Stimulated activated CD4-positive, alpha-beta T cell treated with anti-CD3 and anti-CD28 coated beads, Interleukin-2, amount 100 ng/mL, for 24 hours (primary cell): ENCODE measurements at places on chromosomes 2 and 18.

DNA sequence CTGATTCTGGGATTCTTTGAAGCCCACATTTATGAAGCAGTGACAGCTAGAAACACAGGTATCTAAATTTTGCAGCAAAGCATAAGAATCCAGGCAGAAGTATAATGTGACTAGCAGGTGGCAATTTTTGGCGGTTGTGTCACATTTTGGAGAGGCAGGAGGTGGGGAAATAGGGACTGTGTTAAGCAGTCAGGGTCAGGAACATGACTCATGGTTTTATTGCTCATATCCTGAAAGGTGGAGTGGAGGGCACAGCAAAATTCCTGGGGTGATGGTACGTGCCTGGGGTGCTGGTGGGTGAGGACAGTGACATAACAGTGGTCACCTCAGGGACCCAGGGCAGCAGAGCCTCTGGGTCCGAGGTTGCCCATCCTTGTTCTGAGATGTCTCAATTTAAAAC is 63.5 kb upstream of the TTN start:
- no peak for DNase-seq

DNA sequence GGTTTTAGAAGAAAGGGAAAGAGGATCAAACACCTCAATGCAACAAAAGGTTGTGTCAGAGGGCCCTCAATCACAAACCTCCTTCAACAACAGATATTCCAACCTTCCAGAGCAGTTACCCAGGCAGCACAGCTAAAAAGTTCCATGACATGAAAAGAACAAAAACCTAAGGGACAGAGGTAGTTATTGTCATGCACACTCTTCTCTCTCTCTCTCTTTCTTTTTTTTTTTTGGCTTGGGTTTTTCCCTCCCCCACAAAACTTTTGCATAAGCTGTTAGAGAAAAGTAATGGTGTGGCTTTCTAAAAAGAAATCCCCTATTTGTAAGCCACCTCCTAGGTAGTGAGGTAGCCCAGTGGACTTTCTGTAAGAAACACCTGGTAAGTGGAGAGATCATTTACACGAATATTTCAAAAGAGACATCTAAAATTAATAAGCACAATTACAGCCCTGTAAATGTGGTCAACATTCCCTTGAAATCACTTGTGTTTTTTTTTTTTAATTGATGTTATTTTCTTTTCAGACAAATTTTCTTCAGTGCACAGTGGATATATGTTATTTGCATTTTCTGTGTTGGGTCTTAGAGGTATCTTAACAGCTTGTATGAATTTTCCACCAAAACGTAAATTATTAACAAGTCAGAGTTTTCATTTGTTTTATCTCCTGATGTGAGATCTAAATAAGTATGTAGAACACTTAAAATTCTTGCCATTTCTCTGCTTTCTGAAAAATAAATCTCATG is 48.4 kb downstream of the ZEB2 start:
- DNase-seq, result no peak

DNA sequence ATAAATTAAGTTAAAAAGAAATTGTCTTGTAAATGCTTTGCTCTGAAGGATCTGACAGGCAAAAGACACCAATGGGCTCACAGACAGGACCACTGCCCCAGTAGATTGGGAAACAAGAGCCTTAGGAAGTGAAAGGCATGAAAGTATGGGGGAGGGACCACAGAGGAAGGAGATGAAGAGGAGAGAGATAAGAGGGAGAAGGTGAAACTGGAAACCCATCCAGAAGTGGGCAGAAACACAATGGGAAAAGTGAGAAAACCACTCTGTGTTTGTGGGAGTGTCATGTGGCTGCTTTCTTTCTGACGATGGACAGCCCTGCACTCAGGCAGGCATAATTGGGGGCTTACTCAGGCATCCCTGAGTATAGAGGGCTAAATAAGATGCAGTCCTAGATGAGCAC is 101.5 kb upstream of the STON1 start:
- no peak for DNase-seq

DNA sequence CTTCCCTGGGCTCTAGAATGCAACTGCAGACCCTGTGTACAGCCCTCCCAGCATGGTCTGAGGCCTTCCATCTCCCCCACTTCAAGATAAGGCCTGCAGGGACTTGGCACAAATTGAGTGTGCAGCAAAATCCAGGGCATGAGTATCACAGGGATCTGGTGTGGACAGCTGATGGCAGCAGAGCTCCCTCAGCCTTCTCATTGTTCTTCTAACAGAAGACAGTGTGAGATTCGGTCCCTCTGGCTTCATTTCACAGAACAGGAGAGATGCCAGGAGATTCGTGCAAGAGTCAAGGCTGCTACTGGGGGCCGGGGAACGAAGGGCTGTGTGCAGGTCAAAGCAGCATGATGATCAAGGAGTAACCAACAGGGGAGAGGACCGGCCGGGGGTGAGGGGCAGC is 85.8 kb downstream of the UXS1 start:
- no peak for DNase-seq

- DNase-seq, result no peak
Measured at GRCh38 chr2:2701176-2701781, 370.2 kb upstream of the MYT1L start.

- DNase-seq, result no peak
Measured at GRCh38 chr18:11167778-11168177, 18.4 kb upstream of the PIEZO2 start.

GRCh38 chr2:128016620-128017019 is 11.2 kb downstream of the SAP130 start:
- DNase-seq, result no peak

DNA sequence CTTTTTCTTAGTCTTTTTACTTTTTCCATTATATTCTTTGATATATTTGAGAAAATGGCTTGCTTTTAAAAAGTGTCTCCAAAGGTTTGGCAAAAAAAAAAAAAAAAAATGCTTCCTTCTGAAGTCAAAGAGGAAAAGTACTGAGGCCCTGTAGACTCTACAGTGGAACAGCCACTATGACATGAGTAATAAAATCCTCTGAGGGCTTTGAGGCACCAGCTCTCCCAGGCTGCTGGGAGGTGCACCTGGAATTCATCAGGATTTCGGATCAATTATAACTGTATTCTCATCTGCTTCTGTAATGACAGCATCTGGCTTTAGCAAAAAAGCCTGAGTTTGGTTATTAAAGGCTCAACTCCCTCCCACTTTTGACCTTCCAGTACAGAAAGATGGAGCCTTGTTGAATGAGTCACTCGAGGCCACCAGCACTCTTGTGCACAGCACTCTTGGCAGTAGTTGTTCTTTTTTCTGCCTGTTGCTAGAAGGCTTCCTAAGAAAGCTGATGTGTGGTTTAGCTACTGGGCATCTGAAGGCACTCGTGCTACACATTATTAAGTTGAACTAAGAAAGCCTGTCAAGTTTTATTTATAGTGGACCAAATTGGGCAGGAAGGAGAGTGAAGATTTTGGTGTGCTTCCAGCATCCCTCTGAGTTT is 131.3 kb downstream of the PRPF40A start:
- no peak for DNase-seq

GRCh38 chr2:129914538-129915302 is 64.7 kb upstream of the RAB6C start:
- no peak for DNase-seq

- DNase-seq, result no peak
Measured at GRCh38 chr2:110858993-110859701, 126.8 kb downstream of the ACOXL start.

DNA sequence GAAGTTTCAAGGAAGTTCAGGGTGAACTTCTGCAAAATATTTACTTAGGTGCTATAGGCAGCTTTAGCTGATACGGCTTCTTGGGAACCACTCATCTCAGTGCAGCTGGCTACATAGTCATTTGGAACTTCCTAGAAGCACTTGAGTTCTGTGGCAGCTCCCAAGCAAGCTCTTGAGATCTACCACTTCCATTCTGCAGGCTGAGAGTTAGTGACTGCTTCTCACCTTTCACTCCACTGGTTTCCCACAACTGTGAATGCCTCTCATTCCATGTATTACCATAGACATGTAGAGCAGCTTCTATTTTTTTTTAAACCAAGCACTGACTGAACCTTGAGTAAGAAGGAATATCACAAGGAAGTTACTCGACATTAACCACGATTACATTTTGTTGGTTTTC is 994.1 kb upstream of the ACVR2A start:
- no peak for DNase-seq

DNA sequence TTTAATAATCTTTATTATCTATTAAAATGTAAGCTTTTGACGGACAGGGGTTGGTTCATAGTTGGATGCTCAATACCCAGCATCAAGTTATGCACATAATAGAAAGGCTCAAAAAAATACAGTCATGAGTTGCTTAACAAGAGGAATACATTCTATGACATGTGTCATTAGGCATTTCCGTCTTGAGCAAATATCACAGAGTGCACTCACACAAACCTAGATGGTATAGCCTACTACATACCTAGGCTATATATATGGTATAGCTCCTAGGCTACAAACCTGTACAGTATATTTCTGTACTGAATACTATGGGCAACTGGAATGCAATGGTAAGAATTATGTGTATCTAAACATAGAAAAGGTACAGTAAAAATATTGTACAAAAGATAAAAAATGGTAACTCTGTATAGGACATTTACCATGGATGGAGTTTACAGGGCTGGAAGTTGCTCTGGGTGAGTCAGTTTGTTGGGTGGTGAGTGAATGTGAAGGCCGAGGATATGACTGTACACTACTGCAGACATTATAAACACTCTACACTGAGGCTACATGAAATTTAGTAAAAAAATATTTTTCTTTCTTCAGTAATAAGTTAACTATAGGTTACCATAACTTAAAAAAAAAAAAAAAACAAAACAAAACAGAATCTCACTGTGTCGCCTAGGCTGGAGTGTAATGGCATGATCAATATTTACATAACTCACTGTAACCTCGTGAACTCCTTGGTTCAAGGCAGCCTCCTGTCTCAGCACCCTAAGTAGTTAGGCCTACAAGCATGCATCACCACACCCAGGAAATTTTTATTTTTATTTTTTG is 201.2 kb downstream of the NBAS start:
- no peak for DNase-seq

DNA sequence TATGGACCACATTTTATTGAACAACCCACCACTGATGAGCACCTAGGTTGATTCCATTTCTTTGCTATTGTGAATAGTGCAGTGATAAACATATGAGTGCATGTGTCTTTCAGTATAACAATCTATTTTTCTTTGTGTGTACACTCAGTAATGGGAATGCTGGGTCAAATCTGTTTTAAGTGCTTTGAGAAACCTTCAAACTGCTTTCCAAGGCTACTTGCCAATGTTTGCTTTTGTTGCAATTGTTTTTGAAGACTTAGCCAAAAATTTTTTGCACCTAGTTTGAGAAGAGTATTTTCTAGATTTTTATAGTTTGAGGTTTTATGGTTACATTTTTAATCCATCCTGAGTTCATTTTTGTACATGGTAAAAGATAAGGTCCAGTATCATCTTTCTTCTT is 587.4 kb upstream of the SETBP1 start:
- no peak for DNase-seq

DNA sequence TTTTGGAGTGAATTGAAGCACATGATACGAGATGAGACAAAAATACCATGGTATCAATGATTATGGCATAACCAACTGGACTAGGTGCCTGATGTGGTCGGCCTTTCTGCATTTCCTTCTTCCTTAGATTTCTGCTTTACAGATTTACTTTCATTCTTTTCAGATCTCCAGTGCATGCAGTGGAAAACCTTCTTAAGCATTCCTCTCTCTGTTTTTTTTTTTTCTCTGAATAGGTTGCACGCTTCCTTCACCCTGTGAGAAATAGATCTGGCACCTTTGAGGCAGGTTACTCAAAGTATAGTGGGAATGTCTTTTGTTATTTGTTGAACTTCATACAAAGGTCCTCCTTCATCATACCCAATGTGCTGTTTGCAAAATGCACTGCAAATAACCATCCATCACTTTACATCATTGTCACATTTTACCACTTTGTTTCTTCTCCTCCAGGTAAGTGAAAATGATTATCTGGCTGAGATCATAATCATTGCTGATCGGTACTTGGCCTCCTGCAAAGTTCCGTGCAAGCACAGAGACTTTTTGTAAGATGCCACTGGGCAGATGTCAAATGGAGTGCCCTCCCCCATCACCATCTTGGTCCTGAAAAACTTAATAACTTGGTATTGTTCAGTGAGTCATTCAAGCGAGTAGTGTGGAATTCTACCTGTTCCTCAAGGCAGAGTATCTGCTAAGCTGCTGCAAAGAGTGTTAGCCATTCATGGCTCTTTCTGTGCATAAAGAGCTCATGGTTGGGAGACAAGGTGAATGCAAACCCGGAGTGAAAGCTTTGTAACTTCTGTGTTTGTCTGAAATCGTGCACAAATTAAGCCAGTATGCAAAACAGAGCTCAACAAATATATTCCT is 30.0 kb upstream of the KLHL14 start:
- DNase-seq, result no peak

- no peak for DNase-seq
Measured at GRCh38 chr18:11501352-11501751, 108.0 kb upstream of the SLC35G4 start.

DNA sequence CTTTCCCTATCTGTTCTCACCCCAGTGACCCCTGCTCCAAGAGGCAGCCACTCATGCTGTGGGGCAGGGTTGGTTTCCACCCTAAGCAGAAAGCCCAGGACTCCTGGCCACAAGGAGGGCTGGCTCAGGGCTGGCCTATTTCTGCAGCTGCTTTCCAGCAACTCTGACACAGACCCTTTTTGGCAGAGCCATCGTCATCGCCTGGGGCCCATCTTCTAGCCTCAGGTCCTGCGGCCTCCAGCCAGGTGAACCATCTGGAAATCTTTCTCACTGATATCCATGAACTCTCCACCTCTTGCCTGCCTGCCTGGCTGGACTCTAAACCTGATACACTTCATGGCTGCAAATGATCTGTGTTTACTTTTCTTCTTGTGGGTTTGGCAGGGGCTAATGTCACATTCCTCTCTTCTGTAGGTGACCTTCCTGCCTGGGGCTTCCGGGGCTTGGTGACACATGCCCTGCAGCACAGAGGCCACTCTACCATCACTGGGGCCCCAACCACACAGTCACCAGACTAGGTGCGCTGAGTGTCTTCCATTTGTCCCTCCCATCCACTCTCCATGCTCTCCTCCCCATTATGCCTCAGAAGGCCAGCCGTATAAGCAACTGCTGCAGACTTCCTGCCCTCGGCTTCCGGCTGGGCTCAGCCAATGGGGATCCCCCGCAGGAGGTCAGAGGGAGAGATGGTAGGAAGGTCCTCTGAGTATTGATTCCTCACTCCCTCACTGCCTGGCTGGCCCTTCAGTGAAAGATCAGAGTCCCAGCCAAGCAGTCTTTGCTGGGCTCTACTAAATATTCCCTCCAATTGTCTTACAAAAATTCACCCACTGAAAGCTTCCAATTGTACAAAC is 9.7 kb upstream of the COPS8 start:
- DNase-seq, result no peak

DNA sequence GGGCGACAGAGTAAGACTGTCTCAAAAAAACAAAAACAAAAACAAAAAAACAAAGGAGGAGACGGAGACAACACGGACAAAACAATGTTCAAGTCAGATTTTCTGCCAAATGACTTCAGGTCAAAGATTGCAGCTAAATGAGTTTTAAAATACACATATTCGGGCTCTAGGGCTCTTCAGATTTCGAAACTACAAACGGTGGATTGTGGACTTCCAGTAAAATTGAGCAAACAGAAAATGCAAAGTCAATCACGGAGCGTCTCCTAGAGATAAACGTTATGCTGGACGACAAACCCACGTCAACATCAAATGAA is 558 bp downstream of the MRPS5 start:
- no peak for DNase-seq
